ENCODE measurements at places on chromosomes 5 and 9. TPM values are rescaled to one million over a fixed set of nuclear protein-coding genes. Genes with fewer than 3 reads are reported as not detected.

Gene FBP1
- total RNA-seq: 6.3 TPM

Gene SEMA6A
- 16.4 TPM for total RNA-seq

Gene ADAMTS12
- total RNA-seq: 6.5 TPM

Gene RASGEF1C
- 0.87 TPM for total RNA-seq

Gene ROR2
- total RNA-seq: 61.0 TPM

Gene HTR4
- total RNA-seq: not detected

Gene PHYKPL
- total RNA-seq: 51.2 TPM

Gene CTXN3
- total RNA-seq: not detected

DNA sequence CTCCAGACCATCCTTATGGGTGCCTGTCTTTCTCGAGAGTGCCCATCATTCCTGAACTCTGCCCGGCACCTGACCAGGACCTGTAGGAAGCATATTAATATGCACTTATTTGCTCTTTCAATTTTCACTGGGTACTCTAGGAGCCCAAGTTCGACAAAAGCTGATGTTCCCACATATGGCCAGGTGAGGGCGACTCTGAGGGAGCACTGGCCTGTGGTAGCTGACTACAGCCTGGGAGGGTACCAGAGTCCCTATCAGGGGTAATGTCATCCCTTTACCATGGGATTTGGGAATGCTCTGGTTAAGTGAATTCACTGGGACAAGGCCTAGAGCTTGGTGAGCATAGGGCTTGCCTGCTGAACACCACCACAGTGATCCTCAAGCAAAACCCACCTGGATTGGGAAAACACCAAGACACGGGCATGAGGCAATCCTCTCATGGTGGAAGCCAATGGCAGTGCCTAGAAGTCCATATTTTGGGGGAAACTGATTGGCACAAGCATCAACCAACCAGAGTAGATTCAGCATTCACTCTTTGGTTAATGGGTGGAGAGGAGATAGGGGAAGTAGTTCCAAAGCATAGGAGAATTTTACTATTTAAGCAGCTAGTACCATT is 112.2 kb downstream of the MTX3 start:
- ATAC-seq: no peak

GRCh38 chr5:135609981-135610380 is 31.2 kb upstream of the CXCL14 start:
- no peak for ATAC-seq

- no peak for ATAC-seq
These were observed 14.2 kb downstream of the PRRT1B start for GRCh38 chr9:131559421-131560000.

DNA sequence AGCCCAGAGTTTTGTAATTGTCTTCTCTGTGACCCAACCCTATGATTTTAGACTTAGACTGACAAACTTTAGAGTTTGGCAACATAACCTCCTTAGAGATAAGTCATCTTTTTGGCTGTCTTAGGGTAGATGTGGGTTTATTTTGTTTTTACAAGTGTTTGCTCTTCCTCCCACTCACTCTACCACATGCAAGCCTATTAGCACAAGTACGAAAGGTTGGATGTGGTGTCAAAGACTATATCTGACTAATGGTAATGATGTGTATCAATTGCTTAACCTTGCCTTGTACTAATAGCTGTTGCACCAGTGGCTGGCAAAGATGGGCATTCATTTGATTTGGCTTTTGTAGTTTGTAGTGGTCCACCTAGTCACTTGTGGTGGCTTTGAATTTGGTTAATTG is 46.5 kb downstream of the SLC25A46 start:
- ATAC-seq: no peak

DNA sequence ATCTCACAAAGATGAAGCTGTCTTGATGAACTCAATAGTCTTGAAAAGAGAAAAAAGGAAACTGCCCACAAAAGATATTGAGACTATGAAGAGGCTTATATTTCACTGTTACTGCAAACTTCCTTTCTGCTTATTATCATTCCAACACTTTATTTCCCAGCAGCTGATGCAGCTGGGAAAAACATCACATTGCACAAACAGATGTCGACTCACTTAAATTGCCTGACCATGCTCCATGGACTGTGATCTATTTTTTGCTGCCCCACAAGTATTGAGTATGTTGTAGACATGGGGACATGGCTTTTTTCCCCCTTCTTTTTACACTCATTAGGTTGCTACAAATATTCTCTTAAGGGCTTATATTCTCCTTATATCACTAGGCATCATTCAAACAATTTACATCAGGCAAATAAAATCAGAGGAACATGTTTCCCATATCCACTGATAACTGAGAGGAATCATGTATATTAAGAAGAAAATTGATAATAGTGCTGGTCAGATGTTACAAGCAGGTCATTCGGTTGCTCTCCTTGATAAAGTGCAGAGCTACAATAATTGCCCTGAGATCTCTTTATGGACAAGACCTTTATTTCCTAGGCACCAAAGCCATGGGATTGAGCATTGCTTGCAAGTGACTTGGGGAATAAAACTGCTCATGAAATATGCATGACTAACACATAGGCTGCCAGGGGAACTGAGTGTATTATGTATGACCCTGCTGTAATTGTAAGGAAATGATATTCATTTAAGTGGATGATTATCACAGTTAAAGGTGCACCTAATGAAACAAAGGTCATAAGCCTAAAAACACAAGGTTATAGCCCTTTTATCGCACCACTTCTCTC is 509.9 kb downstream of the ZNF608 start:
- no peak for ATAC-seq

GRCh38 chr9:73219985-73220626 is 68.4 kb downstream of the ANXA1 start:
- peak; percentile 75 for ATAC-seq

GRCh38 chr9:34246453-34246852 is 67.6 kb downstream of the UBAP1 start:
- ATAC-seq: no peak

GRCh38 chr9:89036383-89036782 is 45.1 kb downstream of the S1PR3 start:
- no peak for ATAC-seq

DNA sequence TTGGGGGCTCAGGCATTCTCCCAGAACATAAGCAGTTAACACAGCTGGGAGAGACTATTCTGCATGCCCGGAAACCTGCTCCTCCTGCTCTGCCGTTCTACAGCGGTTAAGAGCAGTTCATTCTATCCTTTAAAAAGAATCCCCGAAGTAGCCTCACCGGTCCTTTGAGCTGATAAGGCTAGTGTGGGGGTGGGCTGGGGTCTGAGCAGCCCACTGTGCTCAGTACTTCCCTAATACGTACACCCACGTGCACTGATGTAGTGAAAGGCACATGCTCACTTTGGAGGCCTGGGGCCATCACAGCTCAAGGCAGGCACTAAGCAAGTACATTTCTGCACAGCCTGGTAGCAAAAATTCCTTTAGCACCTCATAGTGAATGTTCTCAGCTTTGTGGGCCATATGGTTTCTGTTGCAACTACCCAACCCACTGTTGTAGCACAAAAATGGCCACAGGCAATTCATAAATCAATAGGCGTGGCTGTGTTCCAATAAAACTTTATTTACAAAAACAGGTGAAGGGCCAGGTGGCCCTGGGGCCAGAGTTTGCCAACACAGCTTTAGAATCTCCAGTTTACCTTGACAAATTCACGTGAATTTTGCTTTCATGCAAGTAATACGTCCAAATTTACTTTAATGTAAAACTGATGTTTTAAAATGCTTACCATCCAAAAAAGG is 136.4 kb downstream of the ZNF354C start:
- no peak for ATAC-seq

DNA sequence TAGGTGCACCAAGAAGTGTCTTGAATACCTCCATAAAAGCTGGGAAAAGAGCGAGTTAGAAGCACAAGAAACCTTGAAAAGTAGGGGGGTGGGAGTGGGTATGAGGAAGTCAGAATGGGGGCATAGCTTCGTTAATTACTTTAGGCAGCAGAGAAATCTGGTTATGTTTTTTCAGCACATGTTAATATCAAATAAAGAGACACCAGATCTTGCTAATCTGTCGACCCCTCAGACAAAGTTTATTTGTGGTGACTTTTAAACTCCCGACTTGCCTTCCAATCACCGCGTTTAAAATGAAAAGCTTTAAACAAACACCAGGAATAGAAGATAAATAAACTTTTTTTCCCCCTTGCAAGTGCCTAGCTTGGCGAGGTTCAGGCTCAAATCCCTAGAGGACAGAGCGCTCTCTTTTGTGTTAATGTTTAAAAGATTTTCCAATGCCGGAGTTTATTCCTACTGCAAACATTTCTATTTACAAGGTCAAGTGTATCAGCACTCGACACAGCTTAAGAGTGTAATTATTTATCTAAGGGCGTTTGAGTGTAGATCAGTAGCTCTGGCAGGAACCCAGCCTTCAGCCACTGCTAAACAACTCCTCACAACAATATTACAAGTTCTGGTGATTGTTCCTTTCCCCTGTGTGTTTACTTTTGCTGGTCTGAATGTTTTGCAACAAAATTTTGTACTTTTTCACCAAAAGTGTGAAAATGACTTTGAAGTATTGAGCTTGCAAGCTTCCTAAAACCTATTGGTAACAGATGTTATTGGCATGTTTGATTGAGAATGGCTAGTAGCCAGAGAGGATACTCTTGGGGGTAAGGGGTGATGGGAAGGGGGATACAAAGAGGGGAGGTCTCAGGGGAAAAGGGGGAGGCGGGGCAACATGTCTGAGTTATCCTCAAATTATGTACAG is 3.8 kb downstream of the GAS1 start:
- no peak for ATAC-seq

DNA sequence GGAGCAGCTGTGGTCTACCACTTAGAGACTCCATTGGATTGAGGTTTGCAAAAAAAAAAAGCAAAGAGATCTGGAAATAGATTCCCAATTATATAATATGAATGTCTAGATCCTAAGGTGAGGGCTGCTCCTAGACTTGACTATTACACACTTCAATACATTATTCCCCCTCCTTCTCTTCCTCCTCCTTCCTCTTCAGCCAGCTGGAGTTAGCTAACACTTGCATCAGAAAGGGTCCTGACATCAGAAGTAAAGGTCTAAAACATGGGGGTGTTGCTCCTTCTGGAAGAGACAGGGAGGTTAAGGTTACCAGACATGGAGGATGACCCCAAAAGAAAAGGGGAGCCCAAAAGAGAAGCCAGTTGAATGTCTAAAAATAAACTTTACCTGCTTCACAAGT is 12.9 kb upstream of the NR3C1 start:
- no peak for ATAC-seq

GRCh38 chr5:73376618-73377170 is 71.9 kb downstream of the FOXD1 start:
- no peak for ATAC-seq

GRCh38 chr5:78449103-78449502 is 88.7 kb downstream of the SCAMP1 start:
- no peak for ATAC-seq

GRCh38 chr9:95783426-95783975 is 92.0 kb upstream of the ERCC6L2 start:
- ATAC-seq: no peak

GRCh38 chr9:8417341-8417740 is 617.8 kb upstream of the DMAC1 start:
- no peak for ATAC-seq

GRCh38 chr9:96071815-96072124 is 196.3 kb downstream of the ERCC6L2 start:
- ATAC-seq: no peak

DNA sequence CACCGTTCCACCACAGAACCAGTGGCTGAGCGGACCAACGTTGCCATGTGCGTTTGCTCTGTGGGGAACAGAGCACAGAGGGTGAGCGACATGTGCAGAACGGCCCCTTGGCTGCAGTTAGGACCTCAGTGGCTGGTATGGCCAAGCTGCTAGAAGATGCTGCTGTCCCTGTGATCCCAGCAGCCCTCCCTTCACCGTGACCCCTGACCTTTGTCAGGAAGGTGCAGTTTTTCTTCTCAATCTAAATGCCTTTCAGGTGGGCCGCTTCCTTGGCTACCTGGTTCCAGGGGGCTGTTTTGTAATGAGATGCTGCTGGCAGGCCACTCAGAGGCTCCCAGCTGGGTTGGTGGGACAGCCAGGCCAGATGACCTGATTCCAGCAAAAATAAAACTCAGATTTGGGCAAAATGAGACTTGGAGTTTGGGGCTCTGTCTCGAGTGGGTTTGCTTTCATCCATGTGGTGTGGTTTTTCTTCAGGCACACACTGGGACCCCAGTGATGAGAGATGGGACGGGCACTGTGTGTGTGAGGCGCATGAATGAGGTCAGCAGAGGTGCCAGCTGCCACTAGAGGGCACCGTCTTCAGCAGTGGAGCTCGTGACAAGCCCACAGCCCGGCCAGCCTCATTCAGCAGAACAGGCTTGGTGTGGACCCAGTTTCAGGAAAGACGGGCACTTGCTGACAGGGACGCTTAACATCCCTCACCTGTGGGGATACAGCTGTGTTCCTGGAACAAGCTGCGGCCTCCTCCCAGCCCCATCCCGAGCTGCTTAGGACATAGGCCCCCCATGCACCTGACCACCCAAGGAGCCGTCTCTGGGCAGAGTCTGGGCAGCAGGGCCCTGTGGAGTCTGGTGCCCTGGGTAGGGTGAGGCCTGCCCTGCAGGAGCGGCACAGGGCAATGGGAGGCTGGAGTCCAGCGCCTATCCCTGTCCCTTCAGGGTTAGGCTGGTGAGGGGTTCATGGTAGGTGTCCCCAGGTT is 4.1 kb downstream of the MRPS2 start:
- ATAC-seq: no peak

DNA sequence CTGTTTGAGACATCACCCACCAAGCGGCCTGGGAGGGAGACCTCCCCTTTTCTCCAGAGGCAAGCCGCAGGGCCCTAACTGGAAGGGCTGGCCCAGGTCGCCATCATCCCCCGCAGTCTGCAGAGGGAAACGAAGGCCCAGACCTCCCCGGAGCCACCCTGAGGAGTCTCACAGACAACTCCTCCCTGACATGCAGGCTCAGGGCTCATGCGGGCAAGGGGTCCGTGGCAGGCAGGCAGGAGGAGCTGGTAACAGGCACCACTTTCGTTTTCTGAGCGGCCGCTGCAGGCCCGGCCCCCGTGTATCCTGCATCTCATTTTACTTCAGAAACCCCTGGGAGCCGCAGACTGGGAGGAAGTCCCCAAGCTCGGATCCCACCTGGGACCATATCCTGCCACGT is 192.0 kb upstream of the PPP1R26 start:
- ATAC-seq: no peak

DNA sequence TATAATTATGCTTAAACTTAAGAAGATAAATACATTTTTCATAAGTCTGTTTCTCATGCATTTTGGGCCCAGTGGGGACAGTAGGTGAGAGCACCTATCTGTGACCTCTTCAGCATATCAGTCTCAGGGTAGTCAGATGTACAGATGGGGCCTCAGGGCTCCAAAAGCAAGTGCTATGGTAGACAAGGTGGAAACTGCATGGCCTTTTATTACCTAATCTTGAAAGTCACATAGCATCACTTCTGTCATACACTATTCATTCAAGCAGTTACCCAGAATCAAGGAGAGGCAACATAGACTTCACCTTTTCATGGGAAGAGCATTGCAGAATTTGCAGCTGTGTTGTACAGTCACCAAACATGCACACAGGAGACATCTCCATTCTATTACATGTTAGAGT is 94.8 kb downstream of the SV2C start:
- no peak for ATAC-seq

- no peak for ATAC-seq
These were observed 11.4 kb downstream of the OCLN start for GRCh38 chr5:69504036-69504435.
